Activated CD4-positive, alpha-beta T cell treated with anti-CD3 and anti-CD28 coated beads, Interleukin-2, amount 50 U/mL, for 48 hours (primary cell): ENCODE measurements at places on chromosomes 4 and X.

DNA sequence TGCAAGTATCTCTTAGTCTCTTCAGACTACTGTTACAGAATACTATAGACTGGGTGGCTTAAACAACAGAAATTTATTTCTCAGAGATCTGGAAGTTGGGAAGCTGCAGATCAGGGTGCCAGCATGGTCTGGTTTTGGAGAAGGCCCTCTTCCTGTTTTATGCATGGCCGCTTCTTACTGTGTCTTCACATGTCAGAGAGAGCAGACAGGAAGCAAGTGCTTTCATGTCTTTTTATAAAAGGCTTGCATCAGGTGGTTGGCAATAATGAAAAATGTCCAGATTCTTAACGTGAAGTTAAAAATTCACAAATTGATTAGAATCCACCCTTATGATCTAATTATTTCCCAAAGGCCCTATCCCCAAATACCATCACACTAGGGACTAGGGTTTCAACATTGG, 284.9 kb downstream of the RPA4 start:
- no peak for DNase-seq

DNA sequence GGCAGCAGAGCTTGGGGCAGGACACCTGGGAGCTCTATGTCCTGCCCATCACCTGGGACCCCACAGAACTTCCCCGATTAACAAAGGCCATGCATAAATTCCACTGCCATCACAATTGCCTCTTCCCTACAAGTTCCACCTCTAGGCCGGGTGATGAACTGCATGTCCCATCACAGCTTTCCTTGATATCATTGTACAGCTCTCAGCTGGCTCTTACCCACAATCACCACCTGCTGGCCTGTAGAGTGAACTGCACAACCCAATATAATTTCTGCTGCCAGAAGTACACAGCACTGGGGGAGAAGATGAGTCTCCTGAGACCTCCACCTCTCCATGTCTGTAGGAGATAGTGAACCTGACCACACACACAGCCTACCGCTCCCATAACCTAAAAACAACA, 285.0 kb upstream of the AADAT start:
- no peak for DNase-seq

- DNase-seq: no peak
These were observed 17.1 kb upstream of the ANTXR2 start for GRCh38 chr4:80090090-80090489.

DNA sequence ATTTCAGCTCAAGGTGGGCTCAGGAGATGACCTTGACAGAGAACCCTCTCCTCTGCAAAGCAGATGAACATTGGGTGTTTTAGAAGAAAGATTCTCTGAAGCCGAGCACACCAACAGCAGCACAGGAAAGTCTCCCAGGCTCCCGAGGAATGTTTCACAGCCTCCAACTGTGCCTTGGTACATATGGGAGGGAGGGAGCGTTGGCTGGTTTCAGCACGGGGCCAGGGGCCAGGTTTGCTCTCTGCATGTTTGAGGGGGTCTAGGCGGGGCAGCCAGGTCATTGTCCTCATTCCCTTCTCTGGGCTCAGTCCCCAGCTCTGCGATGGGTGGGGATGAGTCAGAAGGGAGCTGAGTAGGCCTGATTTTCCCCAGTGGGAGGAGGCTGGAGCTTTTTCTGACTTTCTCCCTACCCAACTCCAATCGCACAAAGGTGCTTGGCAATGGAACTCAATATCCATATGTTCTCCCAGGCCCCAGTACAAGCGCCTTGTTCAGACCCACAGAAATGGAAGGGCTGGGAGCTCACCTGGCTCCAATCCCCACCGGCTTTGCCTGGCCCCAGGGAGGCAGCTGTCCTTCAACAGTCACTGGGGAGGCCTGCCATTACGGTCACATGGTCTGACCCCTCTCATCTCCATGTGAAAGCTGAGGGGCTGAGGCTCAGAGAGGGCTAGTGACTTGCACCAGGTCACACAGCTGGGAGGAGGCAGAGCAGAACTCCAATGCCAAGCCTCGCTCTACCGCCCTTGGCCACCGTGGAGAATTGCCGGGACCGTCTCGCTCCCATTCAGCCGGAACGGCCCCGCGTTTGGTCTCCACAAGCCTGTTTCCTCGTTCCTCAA, 108.4 kb upstream of the AFAP1 start:
- no peak for DNase-seq

DNA sequence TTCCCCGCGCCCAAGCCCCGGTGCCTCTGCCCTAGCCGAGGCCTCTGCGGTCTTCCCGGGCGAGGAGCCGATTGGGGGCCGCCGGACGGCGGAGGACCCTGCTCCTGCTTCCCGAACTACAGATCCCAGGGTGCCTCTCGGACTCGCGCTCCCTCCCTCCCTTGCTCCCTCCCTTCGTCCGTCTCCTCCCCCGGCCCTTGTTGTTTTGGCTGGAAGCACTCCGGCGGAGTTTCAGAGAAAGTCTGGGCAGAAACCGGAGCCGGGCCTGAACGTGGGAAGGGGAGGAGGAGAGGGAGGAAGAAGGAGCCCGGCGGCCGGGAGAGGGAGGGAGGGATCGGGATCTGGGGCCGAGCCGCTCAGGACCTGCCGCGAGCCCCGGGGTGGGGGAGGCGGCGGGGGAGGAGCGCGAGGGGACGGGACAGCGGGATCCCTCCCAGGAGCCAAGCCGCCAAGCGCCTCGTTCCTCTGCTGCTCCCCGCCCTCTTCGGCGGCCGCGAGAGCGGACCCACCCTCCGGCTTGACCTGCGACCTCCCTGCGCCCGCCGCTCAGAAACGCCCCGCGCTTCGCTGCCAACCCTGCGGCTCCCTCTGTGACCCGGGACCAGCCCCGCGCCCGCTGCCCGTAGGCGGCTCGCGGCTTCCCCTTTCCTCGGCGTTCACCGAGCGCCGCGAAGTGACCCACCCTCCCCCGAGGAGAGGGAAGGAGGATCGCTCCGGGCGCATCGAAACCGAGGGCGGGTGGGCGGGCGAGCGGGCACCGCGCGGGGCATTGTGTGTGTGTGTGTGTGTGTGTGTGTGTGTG, 496 bp upstream of the GAB1 start:
- peak; percentile 49 for DNase-seq

DNA sequence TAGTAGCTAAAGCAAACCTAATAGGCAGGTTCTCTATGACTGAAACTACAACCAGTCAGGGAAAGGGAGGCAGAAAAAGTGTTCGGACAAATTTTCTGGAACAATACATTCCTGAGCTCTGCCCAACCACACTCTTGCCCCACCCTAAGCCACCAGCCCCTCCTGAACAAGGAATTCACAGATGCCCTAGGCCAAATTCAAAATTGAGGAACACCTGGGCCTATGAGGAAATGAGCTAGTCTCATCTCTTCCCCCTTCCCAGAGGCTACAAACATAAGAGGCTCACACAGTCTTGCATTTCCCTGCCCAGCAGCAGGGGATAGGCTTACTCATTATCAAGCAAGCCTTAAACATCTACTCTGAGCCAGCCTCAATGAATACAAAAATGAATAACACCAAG, 284.7 kb downstream of the ZNF674 start:
- DNase-seq: no peak

DNA sequence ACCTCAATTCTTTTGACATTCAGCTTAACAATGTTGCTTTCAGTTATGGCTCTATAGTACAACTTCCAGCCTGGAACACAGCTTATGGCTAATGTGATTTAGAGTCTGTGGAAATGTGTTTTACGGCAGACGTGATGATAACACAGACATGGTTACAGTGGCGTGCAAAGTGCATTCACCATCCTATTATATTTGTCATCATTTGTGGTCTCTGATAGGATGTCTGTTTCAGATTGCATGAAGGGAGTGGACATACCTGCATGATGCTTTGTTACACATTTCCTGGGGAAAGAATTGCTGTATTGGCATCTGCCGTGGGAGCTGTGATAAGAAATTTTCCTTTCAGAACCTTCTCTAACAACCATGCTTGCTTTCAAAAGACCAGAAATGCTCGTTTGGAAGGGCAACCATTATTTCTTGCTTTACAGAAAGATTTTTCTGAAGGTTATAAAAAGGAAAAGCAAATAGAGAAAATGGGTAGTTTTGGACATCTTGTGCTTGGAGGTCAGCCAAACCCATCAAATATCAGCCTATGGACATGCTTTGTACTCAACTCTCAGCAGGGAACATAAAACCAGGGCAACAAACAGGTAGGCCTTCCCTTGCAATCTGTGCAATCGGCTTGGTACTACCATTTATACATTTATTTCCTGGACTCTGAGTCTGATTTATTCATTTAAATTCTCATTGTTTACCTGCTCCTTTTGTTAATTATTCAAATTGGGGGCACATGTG, 273.9 kb downstream of the TLL1 start:
- no peak for DNase-seq

- no peak for DNase-seq
These were observed 54.5 kb upstream of the HPSE start for GRCh38 chr4:83389037-83389720.

DNA sequence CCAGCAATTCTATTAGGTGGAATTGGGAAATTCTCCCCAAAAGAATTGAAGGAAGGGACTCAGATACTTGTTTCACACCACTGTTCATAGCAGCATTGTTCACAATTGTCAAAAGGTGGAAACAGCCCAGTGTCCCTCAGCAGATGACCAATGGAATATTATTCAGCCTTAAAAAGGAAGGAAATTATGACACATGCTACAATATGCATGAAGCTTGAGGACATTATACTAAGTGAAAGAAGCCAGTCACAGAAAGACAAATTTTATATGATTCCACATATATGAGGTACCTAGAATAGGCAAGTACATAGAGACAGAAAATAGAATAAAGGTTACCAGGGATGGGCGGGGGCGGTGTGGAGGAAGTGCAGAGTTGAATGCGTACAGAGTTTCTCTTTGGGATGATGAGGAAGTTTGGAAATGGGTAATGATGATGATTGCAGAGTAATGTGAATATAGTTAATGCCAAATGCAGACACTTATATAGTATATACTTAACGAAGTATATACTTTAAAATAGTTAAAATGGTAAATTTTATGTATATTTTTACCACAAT, 29.6 kb downstream of the DOCK11 start:
- no peak for DNase-seq

DNA sequence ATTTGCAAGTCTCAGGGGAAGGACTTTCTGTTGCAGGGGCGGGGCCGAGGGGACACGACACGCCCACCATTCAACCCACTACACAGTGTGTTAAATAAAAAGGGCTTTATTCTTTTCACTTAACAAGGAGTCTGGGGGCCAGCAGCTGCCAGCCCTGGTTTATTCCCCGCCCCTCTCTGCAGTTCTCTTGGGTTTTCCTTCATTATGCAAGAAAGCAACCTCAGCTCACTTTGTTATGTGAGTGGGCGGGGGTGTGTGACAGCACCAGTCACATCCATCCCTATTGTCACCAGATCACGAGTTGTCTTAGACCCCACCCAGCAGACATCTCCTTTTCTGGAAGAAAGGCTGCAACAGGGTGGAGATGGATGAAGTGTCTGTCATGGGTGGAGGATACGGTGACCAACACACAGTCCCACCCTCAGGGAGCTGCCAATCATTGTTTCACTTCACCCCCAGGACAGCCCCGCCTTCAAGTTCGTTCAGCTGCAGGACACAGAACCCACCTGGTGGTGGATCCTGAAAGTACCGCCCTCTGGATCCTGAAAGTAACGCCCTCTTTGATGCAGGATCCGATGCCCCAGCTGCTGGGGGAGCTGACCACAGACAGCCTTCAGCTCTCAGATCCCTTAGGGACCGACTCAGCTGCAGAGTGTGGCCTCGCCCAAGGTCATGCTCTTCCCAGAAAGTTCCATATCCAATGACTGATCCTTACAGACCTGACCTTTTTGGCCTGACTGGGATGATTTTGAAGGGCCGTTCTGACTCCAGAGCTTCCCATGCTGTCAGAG, 79.6 kb downstream of the SMIM20 start:
- DNase-seq: peak; percentile 46

- no peak for DNase-seq
These were observed 416.4 kb downstream of the CCSER1 start for GRCh38 chr4:90543419-90544170.

GRCh38 chrX:37763400-37763799, 16.5 kb upstream of the CYBB start:
- no peak for DNase-seq

GRCh38 chr4:169485791-169486742, 126.3 kb downstream of the NEK1 start:
- DNase-seq: peak; percentile 34

- DNase-seq: no peak
These were observed 704.9 kb upstream of the PABPC4L start for GRCh38 chr4:134906404-134907023.

DNA sequence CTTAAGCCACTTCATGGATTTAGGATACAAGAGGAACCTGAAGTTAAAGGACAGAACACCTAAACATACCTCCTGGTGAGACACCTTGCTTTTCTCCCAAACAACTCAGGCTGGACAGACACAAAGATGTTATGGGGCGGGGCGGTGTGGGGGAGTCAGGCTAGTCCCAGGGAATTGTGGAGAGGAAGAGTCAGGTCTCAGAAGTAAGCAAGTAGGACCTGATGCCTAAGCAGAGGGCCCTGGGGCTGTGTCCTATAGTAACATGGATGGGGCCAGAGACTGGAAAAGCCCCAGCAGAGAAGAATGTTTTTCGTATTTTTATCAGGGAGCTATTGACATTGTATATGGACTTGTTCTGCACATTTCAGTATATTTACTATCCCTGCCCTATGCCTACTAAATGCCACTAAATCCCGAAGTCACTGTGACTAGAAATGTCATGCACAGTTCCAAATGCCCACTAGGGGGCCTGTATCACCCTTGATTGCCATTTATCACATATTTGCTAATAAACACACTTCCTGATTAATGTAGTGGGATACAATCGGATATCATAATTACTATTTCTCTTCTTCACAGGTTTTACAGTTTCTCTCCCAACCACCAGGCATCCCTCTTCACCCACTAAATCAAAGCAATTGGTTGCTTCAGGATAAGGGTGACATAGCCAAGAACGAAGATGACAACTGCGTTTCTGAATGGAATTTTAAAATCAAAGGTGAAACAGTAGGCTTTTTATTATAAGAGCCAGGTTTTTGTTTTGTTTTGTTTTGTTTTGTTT, 23.8 kb upstream of the ARHGAP10 start:
- peak; percentile 57 for DNase-seq
